ENCODE measurements at places on chromosomes 2 and 18.

DNA sequence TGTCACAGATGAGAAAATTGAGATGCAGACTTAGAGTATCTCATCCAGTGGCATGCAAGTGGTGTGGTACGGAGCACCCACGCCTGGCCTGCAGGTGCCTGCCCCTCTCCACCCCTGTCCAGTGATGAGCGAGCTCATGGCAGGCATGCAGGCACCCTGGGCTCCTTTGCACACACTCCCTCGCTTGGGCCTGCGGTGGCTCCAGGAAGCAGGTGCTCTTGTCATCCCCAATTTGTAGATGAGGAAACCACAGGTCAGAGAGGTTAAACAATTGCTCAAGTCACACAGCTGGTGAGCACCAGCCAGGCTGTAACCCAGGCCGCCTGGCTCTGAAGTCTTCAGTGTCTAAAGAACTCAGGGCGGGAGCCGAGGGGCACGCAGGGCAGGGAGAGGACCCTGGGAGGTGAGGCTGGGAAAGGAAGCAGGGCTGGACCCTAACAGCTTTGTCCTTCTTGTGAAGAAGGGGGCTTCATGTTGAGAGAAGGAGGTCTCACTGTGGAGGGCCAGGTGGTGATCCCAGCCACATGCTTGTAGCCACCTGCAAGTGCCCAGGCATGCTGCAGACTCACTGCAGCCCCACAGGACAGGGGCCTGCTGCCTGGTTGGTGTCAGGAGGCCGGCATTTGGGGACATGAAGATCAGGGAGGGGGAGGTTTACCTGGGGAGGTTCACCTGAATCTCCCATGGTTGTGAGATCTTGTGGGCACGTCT is 166.2 kb downstream of the SH3RF3 start:
- DNase-seq: no peak

- DNase-seq: no peak
Observed at GRCh38 chr2:177093371-177093770, 119.2 kb upstream of the HNRNPA3 start.

GRCh38 chr2:7497178-7497577 is 580.0 kb downstream of the RNF144A start:
- DNase-seq: no peak

DNA sequence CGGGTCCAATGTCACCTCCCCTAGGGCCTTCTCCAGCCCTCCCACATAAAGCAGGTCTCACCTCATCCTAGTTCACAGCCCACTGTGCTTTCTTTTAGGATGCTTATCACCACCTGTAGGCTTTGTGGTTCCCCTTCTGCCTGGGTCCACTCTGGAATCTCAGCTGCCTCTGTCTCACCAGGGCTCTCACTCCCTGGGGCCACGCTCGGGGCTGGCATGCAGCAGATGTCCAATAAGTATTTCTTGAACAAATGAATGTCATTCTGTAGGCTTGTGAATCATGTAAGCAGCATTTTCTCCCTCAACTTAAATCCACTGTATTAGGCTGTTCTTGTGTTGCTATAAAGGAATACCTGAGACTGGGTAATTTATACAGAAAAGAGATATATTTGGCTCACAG is 4.3 kb upstream of the SH3BP4 start:
- DNase-seq: no peak

GRCh38 chr2:212392544-212392943 is 146.1 kb downstream of the ERBB4 start:
- no peak for DNase-seq
